CD4-positive, alpha-beta T cell treated with Interleukin-2 at 100 ng/mL for 4 hours (primary cell): ENCODE measurements at places on chromosomes 6 and 20.

DNA sequence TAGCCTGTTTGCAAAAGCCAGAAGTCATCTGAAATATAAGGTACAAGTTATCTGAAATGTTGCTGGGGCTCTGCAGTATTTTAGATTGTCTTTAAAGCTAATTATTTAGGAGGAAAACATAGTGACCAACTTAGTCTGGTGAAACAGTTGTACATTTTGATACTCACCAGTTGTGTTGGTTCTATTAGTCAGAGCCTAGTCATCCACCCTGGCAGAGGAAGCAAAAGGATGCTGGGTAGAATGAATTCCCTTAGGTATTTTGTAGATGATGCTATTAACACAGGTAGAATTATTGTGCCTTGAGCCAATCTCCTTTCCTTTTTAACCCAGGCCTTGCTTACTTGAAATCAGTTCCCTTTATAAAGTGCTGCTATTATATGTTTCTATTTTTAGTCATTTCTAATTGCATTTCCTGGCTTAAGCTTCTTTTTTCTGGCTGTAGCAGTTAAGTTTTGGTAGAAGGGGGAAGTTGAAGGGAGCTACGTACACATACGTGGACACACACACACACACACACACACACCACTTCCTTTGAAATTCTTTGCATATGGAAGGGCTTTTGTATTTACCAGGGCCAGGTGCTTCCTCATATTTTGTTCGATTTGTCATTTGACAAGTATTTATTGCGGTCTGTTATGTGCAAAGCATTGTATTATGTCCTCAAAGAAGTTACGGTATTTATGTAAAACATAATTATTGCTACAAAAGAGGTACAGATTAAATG, 82.4 kb downstream of the RTN4IP1 start:
- peak; percentile 53 for DNase-seq

GRCh38 chr6:124355146-124355545, 551.5 kb downstream of the NKAIN2 start:
- DNase-seq = no peak

DNA sequence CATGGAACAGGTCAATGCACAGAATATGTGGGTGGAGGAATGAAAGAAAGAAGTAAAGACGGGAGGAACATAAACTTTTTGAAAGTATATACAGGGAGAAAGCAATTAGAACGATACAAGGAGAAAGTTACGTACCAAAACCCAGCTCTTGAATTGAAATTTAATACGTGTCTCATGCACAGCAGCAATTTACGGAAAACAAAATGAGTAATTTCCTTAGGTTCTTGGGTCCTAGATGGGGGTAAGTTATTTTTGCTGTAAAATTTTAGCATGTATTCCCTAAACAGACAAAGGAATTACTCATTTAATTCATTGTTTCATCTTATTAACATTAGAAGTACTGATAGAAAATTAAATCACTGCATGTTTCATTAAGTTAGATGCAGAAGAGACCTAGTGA, 75.8 kb downstream of the PDE10A start:
- DNase-seq = no peak

DNA sequence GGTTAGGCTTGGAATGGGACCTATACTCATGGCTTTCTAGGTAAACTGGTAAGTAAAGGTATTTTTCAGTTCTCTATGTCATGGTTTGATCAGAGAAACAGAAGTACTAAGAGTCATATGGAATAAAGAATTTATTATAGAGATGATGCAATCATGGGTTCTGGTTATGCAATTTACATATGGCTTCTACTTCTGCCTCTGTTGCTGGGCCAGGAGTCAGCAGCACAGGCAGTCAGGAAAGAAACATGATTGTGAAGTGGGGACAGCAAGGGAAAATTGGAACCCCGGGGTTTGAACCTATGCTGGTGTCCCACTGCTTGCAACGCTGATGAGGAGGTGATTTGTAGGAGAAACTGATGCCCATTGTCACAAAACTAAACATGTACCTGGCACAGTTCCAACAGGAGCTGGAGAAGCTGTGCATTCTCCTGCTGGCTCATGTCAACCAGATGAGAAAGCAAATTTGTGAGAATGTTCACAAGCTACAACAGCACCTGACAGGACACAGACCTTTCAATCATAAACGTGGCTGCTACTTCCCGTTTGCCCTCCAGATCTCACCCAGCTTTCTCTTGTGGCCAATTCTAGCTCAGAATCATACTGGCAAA, 887.1 kb downstream of the TFAP2A start:
- no peak for DNase-seq

DNA sequence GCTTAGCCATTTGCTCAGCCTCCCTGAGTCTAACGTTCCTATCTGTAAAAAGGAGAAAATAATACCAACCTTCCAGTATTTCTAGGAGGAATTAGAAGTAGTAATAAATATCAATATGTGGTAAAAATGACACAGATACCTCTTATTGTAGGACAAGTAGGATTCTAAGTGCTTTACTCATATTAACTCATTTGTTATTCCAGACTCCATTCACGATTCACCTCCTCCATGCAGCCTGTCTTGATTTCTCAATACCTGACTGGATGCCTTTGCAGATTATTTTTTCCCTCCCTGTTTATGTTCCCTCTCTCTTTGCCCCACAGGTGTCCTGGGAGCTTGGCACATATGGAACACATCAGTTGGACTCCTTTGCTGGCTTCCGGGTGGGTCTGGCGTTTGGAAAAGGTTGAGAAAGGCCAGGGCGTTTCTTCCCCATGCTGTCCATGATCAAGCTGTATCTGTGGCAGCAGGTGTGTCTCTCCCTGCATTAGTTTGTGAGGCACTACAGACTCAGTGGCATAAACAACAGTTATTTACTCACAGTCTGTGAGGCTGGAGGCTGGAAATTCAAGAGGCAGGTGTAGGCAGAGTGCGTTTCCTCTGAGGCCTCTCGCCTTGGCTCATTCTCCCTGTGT, 10.7 kb upstream of the DUSP22 start:
- no peak for DNase-seq

DNA sequence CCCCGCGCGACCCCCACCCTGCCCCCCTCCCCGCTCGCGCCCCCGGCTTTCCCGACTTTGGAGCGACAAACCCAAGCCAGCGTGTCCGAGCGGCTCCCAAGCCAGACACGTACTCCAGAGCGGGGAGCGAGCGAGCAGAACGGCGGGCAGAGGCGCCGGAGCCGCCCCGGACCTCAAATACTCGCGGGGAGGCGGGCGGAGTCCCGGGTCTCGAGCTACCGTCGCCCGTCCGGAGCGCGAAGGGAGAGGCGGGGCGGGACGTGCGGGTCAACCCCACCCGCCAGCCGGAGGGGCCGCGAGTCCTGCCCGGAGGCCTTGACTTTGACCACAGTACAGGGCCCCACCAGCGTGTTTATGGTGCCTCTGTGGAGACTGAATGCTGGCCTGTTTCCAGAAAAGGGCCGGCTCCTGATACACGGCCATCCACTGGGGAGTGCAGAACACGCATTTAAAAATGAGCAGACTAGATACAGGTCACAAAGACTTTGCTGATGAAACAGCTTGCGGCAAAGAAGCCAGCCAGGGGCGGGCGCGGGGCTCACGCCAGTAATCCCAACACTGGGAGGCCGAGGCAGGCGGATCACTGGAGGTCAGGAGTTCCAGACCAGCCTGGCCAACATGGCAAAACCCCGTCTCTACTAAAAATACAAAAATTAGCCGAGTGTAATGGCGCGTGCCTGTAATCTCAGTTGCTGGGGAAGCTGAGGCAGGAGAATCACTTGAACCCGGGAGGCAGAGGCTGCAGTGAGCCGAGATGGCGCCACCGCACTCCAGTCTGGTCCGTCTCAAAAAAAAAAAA, at the start of gene SERPINB6:
SERPINB6 (minus strand) TSS at position 148 of the 799 bp plus-strand sequence. CDS start 12,235 bp downstream, outside the sequence.
- peak; percentile 54 for DNase-seq

GRCh38 chr20:38402816-38403215, 32.3 kb downstream of the SNHG17 start:
- no peak for DNase-seq
